ENCODE measurements at places on chromosomes 11 and 22.
A peak's percentile ranks its signal among the peaks of the same experiment; 100 is the strongest.

DNA sequence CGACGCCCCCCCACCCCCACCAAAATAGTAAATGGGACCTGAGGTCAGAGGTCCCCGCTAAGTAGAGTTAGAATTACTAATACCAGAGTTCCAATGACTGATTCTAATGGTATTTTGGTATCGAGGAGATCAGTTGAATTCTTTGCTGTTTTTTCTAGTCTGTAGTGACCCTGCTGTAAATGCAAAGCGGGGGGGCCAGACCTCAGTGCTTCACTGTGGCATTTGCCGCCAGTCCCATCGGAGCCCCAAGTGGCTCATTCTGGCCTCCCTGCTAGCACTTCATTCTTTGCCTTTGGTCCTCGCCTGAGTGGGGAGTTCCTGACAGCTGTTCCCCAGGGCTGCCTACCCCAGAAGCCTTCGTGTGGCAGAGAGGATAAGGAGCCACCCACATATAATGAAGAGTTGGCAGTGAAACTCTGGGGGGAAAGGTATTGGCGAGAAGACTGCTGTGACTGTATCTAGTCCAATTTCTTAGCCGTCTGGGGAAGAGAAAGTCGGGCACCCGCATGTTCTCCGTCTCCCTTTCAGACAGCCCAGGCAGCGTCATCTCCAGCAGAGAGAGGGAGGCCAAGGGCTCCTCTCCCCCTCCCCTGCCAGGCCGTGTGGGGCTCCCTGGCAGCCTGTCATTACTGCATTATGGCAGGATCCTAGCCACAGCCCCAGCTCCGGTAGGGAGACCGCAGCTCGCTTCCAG lies 19.4 kb upstream of the CABP7 start:
- peaks cover 2% of the 10 kb centered on the region for H3K36me3 ChIP-seq
- peaks cover 5% of the 10 kb centered on the region for H3K27me3 ChIP-seq
- H3K4me1 ChIP-seq = peaks cover 9% of the 10 kb centered on the region
- DNase-seq = no peak
- H3K27ac ChIP-seq = no peak overlapping the region
- no peak overlapping the region for H3K4me3 ChIP-seq

DNA sequence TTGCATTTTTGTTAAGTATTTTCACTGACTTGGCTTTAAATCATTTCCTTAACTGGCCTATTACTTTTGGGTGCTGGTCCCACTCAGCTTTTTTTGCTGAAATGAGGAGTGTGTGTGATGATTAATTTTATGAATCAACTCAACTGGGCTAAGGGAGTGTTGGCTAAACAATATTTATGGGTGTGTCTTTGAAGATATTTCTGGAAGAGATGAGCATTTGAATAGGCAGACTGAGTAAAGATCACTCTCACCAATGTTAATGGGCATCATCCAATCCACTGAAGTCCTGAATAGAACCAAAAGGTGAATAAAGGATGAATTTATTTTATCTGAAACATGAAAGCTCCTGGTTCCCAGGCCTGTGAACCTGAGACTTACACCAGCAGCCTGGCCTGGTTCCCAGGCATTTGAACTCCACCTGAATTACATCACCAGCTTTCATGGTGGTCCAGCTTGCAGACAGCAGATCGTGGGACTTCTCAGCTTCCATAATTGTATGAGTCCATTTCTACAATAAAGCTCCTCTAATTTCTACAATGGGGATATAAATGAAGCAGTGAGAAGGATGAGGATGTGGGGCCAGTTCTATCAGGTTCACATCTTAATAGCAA lies 241.3 kb upstream of the ZC3H12C start:
- no peaks in the 10 kb centered on the region for H3K36me3 ChIP-seq
- H3K27me3 ChIP-seq = no peaks in the 10 kb centered on the region
- H3K4me1 ChIP-seq = no peaks in the 10 kb centered on the region
- no peak overlapping the region for H3K27ac ChIP-seq

GRCh38 chr11:118640332-118641154 lies 33.1 kb downstream of the PHLDB1 start:
- no peak overlapping the region for H3K4me3 ChIP-seq
- H3K27ac ChIP-seq = no peak overlapping the region
- DNase-seq = no peak

- H3K27me3 ChIP-seq = no peaks in the 10 kb centered on the region
- peaks cover 3% of the 10 kb centered on the region for H3K4me1 ChIP-seq
- DNase-seq = no peak
Measured at GRCh38 chr11:30992513-30992849, 377.1 kb downstream of the DCDC1 start.

DNA sequence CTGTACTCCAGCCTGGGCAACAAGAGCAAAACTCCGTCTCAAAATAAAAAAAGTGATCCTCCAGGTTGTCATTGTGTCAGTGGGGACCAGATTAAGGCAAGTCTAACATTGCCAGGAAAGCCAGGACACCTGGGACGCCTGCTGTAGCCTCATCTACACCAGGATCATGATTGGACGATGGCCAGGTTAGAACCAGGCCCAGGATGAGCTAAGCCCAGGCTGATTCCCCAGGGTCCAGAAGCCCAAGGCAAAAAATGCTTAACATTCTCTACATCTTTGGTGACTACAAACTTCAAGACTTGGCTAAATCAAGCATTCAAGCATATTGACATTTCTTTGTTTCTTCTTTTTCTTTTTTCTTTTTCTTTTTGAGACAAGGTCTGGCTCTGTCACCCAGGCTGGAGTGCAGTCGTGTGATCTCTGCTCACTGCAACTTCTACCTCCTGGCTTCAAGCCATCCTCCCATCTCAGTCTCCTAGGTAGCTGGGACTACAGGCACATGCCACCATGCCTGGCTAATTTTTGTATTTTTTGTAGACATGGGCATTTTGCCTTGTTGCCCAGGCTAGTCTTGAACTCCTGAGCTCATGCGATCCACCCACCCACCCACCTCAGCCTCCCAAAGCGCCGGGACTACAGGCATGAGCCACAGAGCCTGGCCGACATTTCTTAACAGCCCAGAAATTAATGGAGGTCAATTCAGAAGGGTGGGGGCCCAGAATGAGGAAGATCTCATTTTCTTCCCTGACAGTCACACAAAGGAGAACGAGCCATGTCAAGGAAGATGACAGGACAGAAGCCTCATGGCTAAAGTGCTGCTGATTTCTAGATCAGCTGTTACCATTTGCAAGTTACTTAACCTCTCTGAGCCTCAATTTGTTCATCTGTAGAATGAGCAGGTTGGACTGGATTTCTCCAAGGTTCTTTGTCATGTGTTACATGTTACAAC lies 12.5 kb upstream of the PTPRJ start:
- no peaks in the 10 kb centered on the region for H3K36me3 ChIP-seq
- DNase-seq = no peak
- no peak overlapping the region for H3K4me3 ChIP-seq
- peaks cover 6% of the 10 kb centered on the region for H3K4me1 ChIP-seq

GRCh38 chr11:104152941-104153505 lies 10.9 kb downstream of the PDGFD start:
- H3K27ac ChIP-seq = no peak overlapping the region
- H3K4me1 ChIP-seq = no peaks in the 10 kb centered on the region
- H3K36me3 ChIP-seq = no peaks in the 10 kb centered on the region
- DNase-seq = no peak
- H3K27me3 ChIP-seq = no peaks in the 10 kb centered on the region

DNA sequence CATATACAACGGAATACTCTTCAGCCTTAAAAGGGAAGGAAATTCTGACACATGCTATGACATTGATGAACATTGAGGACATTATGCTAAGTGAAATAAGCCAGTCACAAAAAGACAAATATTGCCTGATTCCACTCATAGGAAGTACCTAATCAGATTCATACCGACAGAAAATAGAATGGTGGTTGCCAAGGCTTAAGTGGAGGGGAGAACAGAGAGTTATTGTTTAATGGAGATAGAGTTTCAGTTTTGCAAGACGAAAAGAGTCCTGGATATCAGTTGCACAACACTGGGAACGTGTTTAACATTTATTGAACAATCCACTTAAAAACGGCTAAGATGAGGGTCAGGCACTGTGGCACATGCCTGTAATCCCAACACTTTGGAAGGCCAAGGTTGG lies 45.6 kb upstream of the HIPK3 start:
- no peaks in the 10 kb centered on the region for H3K4me1 ChIP-seq
- H3K27me3 ChIP-seq = peaks cover 3% of the 10 kb centered on the region
- no peak for DNase-seq
- H3K36me3 ChIP-seq = no peaks in the 10 kb centered on the region
- no peak overlapping the region for H3K27ac ChIP-seq

DNA sequence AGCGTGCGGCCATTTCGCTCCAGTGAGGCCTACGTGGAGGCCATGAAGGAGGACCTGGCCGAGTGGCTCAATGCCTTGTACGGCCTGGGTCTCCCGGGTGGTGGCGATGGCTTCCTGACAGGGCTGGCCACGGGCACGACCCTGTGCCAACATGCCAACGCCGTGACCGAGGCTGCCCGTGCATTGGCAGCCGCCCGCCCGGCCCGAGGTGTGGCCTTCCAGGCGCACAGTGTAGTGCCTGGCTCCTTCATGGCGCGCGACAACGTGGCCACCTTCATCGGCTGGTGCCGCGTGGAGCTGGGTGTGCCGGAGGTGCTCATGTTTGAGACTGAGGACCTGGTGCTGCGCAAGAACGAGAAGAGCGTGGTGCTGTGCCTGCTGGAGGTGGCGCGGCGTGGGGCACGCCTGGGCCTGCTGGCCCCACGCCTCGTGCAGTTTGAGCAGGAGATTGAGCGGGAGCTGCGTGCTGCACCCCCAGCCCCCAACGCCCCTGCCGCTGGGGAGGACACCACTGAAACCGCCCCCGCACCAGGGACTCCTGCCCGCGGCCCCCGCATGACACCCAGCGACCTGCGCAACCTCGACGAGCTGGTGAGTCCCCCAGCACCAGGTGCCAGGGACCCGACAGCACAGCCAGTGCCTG lies 1.8 kb downstream of the GAS2L1 start:
- peak overlapping the region; percentile 42 for H3K4me3 ChIP-seq
- no peak overlapping the region for H3K27ac ChIP-seq
- peaks cover 8% of the 10 kb centered on the region for H3K4me1 ChIP-seq
- DNase-seq = no peak

DNA sequence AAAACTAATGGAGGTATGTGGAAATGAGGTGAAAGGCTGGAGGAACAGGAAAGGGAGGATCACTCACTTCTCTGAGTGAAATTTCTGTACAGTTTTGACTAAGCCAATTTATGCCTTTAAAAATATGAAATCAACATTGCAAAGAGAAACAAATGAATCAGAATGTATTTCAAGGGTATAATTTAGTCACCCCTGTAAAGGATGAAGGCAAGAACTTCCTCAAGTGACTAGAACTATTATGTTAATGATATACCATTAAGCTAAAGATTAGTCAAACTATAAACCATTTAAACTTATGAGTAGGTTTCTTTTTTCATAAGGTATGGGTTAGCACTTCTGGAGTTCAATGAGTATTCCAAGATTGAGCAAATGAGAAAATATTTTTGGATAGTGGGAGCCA lies 184.5 kb upstream of the CHORDC1 start:
- no peak overlapping the region for H3K4me3 ChIP-seq
- H3K27me3 ChIP-seq = no peaks in the 10 kb centered on the region
- no peak for DNase-seq
- no peaks in the 10 kb centered on the region for H3K4me1 ChIP-seq
- no peak overlapping the region for H3K27ac ChIP-seq
- no peaks in the 10 kb centered on the region for H3K36me3 ChIP-seq

DNA sequence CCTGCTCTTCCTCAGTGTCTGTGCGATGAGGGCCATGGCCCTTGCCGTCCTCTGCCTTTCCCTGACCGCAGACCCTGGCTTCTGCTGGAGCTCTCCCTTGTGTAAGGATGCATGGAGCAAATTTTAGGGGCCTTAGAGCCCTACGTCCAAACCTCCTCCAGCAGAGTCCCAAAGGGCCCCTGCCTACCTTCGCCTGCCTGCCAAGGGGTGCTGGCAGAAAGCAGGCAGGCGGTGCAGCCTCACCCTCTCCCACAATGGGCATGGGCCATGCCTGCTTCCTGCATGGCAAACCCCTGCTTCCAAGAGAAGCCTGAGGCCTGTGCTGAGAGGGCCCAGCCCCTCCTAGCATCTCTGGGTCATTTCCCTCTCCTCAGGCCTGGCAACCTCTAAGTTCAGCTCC lies 71.3 kb upstream of the FGF3 start:
- no peak overlapping the region for H3K27ac ChIP-seq
- peaks cover 1% of the 10 kb centered on the region for H3K4me1 ChIP-seq
- peaks cover 11% of the 10 kb centered on the region for H3K27me3 ChIP-seq

DNA sequence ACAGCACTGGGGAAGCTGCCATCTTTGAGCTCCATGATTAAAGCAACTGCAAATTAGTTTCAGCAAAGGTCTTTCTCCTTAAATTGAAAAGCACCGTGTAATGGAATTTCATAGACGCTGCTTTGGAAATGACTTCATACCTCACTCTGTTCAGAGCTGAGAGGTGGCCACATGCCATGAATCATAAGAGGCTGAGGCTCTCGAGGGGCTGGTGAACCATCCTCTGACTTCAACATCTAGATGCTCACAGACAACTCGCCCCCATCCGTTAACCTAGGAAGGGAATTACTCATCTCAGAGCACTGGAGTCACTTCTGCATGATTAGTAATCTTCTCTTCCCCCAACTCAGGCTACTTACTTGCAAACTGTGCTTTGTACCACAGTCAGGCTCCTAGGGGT lies 122.3 kb downstream of the RCN1 start:
- H3K4me3 ChIP-seq = no peak overlapping the region
- H3K27ac ChIP-seq = no peak overlapping the region
- H3K4me1 ChIP-seq = no peaks in the 10 kb centered on the region
- H3K36me3 ChIP-seq = no peaks in the 10 kb centered on the region

GRCh38 chr22:24585461-24585860 lies 7.4 kb downstream of the LRRC75B start:
- H3K27ac ChIP-seq = no peak overlapping the region
- DNase-seq = no peak
- H3K4me1 ChIP-seq = no peaks in the 10 kb centered on the region
- no peaks in the 10 kb centered on the region for H3K27me3 ChIP-seq

GRCh38 chr11:119651802-119652584 lies 77.0 kb downstream of the NECTIN1 start:
- H3K27me3 ChIP-seq = peaks cover 3% of the 10 kb centered on the region
- H3K4me1 ChIP-seq = no peaks in the 10 kb centered on the region
- H3K27ac ChIP-seq = no peak overlapping the region
- DNase-seq = no peak

GRCh38 chr22:30186041-30186440 lies 60.5 kb downstream of the LIF start:
- peaks cover 9% of the 10 kb centered on the region for H3K36me3 ChIP-seq
- no peaks in the 10 kb centered on the region for H3K27me3 ChIP-seq
- peaks cover 86% of the 10 kb centered on the region for H3K4me1 ChIP-seq
- no peak for DNase-seq
- peak overlapping the region; percentile 89 for H3K27ac ChIP-seq

- no peaks in the 10 kb centered on the region for H3K36me3 ChIP-seq
- no peak for DNase-seq
- no peaks in the 10 kb centered on the region for H3K27me3 ChIP-seq
- H3K4me3 ChIP-seq = no peak overlapping the region
- H3K4me1 ChIP-seq = no peaks in the 10 kb centered on the region
- no peak overlapping the region for H3K27ac ChIP-seq
Measured at GRCh38 chr11:29773656-29774264, 243.1 kb downstream of the KCNA4 start.
